ENCODE measurements at places on chromosomes 13 and 19. TPM values are rescaled to one million over a fixed set of nuclear protein-coding genes. Genes with fewer than 3 reads are reported as not detected.

DNA sequence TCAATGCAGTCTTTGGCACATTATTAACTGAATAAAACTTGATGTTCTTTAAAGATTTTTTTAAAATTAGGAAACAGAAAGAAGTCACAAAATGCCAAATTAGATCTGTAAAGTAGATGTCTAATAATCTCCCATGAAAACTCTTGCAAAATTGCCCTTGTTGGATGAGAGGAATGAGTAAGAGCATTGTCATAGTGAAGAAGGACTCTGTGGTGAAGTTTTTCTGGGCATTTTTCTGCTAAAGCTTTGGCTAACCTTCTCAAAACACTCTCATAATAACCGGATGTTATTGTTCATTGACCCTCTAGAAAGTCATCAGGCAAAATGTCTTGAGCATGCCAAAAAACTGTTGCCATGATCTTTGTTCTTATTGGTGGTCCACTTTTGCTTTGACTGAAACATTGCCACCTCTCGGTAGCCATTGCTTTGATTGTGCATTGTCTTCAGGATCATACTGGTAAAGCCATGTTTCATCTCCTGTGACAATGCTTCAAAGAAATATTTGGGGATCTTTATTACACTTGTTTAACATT lies 549.3 kb downstream of the LIG4 start:
- no peaks in the 10 kb centered on the region for H3K27me3 ChIP-seq
- no peak overlapping the region for H3K27ac ChIP-seq
- H3K36me3 ChIP-seq, result no peaks in the 10 kb centered on the region
- no peak for DNase-seq
- no peak overlapping the region for H3K4me3 ChIP-seq
- H3K4me1 ChIP-seq, result no peaks in the 10 kb centered on the region

The MUC16 gene
- total RNA-seq, result not detected

DNA sequence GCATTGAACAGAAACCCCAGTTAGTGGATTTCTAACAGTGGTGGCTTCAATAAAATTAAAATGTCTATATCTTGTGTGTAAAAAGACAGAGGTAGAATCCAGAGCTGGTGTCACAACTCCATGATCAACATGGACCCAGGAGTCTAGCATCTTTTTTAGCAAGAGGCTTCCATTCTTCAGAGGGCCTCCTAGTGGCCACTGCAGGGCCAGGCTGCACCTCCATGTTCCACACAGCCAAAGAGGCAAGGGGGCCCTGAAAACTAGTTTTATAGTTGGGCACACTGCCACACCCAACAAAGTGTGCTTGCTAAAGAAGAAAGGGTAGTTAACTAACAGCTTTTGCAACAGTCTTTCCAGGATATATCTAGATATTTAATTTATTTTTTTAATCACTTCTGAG lies 12.9 kb downstream of the N4BP2L1 start:
- H3K36me3 ChIP-seq, result peaks cover 5% of the 10 kb centered on the region
- no peaks in the 10 kb centered on the region for H3K4me1 ChIP-seq
- no peak for DNase-seq
- no peaks in the 10 kb centered on the region for H3K27me3 ChIP-seq

GRCh38 chr13:75251188-75251587 lies 230.8 kb downstream of the TBC1D4 start:
- no peaks in the 10 kb centered on the region for H3K27me3 ChIP-seq
- no peaks in the 10 kb centered on the region for H3K4me1 ChIP-seq
- no peak for DNase-seq
- H3K27ac ChIP-seq, result no peak overlapping the region

The NDFIP2 gene
- total RNA-seq, result 42.6 TPM

All from heart left ventricle (tissue), 16 donors.